ENCODE measurements at places on chromosomes 6 and 20.

DNA sequence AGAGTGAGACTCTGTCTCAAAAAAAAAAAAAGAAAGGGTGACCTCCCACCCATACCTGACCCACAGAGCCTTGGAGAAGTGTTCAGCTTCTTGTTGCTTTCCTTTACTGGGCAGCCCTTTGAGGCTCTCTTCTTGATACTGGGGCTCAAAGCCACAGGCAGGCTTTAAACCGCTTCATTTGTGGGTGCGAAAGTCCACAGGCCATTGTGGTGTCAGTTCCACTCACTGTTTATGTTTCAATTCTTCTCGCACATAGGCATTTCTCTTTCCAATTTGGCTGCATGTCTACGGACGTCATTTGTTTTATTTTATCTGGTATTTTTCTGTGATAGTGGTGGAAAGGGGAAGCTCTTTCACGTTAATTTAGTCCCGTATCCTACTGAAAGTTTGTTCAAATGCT is 34.6 kb downstream of the PPARD start:
- no peak for DNase-seq

GRCh38 chr20:5580940-5581708 is 169.1 kb upstream of the SHLD1 start:
- no peak for DNase-seq

DNA sequence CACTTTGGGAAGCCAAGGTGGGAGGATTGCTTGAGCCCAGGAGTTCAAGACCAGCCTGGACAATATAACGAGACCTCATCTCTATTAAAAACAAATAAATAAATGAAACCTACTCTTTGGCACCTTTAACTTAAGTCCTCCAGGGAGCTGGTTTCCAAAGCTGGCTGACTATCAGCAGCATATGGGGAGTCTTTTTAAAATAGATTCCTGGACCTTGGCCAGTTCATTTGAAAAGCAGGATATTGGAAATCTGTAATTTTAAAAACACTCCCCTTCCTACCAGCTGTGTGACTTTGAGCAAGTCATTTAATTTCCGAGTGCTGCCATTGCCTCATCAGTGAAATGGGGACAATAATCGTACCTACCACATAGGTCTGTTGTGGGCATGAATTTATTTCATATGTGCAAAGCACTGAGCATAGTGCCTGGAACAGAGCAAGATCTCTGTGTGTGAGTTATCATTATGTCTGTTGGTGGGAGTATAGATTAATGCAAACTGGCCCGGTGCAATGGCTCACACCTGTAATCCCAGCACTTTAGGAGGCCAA is 40.9 kb upstream of the PTPN1 start:
- DNase-seq = no peak

DNA sequence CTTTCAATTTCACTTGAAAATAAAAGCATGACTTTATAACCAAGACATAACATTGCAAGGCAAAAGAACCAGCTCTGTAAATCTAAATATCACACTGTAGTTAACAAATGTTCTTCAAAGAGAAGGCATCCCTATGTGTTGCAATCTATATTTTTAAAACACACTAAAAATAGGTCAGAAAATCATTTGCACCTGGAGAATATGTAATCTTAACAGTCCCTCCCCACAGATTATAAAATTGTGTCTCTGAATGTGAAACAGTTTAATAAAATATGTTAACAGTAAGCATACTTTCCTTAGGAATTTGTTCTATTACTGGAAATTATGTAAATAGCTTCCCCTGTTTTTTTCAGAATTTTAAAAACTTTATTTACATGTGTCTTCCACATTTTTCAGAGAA is 351.9 kb downstream of the COL12A1 start:
- no peak for DNase-seq

GRCh38 chr6:134875367-134875766 is 74.5 kb downstream of the ALDH8A1 start:
- no peak for DNase-seq

DNA sequence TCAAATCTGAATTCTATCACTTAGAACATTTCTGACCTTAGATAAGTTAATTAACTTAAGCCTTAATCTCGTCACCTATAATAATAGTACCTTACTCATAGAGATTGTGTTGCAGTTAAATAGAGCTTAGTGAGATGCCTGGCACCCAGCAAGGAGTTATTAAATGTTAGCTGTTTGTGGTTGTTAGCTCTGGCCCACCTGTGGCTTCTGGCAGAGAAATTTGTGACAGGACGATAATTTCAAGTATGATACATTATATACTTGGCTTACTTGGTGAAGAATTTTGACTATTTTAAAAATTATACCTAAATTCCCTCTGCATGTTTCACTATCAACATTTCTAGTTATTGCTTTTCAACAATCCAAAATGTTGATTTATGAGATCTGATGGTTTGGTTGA is 102.9 kb upstream of the CEP162 start:
- DNase-seq = no peak

DNA sequence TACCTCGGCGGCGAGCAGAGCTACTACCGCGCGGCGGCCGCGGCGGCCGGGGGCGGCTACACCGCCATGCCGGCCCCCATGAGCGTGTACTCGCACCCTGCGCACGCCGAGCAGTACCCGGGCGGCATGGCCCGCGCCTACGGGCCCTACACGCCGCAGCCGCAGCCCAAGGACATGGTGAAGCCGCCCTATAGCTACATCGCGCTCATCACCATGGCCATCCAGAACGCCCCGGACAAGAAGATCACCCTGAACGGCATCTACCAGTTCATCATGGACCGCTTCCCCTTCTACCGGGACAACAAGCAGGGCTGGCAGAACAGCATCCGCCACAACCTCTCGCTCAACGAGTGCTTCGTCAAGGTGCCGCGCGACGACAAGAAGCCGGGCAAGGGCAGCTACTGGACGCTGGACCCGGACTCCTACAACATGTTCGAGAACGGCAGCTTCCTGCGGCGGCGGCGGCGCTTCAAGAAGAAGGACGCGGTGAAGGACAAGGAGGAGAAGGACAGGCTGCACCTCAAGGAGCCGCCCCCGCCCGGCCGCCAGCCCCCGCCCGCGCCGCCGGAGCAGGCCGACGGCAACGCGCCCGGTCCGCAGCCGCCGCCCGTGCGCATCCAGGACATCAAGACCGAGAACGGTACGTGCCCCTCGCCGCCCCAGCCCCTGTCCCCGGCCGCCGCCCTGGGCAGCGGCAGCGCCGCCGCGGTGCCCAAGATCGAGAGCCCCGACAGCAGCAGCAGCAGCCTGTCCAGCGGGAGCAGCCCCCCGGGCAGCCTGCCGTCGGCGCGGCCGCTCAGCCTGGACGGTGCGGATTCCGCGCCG is 994 bp downstream of the FOXC1 start:
- DNase-seq = no peak

GRCh38 chr6:38095054-38095453 is 275.5 kb downstream of the ZFAND3 start:
- DNase-seq = no peak

DNA sequence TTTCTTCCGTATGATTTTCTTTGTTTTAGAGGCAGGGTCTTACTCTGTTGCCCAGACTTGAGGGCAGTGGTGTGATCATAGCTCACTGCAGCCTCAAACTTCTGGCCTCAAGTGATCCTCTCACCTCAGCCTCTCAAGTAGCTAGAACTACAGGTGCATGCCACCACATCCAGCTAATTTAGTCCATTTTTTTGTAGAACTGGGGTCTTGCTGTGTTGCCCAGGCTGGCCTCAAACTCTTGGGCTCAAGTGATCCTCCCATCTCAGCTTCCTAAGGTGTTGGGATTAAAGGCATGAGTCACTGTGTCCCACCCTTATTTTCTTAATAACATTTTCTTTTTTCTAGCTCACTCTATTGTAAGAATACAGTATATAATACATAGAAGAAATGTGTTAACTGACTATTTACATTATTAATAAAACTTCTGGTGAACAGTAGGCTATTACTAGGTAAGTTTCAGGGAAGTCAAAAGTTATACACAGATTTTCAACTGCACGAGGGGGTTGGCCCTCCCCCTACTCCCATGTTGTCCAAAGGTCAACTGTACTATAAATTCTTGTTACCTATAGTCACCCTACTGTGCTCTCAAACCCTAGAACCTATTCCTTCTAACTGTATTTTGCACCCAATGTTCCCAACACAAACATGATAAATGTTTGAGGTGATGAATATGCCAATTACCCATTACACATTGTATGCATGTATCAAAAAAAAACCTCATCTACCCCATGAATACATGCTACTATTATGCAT is 56.3 kb downstream of the PXDC1 start:
- DNase-seq = no peak

GRCh38 chr20:57229490-57229889 is 37.0 kb downstream of the BMP7 start:
- DNase-seq = no peak

DNA sequence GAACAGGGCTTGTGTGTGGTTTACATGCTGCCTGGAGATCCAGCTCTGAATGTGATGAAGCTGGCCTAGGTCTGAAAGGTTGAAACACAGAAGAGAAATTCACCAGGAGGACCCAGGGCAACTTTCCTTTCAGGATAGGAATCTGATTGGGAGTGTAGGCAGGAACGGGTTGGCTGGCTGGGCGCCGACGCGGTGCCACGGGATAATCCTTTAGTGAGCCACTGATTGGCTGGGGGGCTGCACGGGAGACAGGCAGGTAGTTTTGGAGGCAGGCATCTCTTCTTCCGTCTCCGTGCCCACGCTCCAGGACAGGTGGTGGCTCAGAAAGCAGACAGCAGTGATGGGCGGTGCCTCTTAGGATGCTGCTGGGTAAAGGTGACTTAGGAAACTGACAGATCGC is 294.6 kb downstream of the CDH4 start:
- no peak for DNase-seq

Measured in GM04504 (cell line).